ENCODE measurements at places on chromosomes 2 and 18.
A peak's percentile ranks its signal among the peaks of the same experiment; 100 is the strongest.

DNA sequence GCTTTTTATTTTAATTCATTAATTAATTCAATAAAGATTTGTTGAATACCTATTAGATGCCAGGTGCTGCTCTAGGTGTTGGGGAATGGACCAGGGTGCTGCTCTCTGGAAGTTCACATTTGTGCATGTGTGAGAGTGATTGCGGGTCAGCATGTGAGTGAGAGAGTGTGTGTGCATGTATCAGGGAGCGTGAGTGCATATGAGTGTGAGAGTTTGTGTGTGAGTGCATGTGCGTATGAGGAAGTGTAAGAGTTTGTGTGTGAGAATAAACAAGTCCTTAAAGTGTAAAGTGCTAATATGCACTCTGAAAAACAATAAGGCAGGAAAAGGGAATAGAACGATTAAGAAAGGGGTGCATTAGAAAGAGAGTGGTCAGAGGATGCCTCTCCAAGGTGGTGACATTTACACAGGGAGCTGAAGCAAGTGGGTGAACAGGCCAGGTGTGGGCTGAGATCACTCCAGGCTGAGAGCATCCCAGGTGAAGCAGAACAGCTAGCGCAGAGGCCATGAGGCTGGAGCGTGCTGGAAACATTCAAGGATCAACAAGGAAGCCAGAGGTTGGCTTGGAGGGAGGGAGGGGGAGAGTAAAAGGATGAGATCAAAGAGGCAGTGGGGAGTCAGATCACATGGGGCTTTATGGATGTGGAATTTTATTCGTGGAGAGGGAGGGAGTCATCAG lies 50.5 kb upstream of the SLC1A4 start:
- DNase-seq: no peak

DNA sequence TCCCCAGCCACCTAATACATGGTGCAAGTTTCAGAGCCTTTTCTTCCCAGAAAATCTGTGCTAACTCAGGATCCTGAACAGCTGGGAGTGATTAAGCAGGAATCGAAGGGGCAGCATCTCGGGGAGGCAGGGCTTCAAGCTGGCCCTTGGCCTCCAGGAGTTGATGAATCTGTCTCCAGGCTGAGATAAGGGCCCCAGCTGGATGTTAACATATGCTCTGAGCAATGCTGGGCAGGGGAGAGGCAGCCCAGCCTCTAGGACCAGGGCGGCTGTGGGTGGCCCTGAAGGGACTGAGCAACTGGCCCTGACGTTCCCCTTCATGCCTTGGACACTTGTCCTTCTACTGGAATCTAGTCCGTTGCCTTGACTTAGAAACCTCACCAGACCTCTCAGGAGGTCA lies 84.1 kb upstream of the EPC2 start:
- no peak for DNase-seq

- no peak for DNase-seq
These were observed 89.6 kb downstream of the ACTR3 start for GRCh38 chr2:113979191-113980128.

DNA sequence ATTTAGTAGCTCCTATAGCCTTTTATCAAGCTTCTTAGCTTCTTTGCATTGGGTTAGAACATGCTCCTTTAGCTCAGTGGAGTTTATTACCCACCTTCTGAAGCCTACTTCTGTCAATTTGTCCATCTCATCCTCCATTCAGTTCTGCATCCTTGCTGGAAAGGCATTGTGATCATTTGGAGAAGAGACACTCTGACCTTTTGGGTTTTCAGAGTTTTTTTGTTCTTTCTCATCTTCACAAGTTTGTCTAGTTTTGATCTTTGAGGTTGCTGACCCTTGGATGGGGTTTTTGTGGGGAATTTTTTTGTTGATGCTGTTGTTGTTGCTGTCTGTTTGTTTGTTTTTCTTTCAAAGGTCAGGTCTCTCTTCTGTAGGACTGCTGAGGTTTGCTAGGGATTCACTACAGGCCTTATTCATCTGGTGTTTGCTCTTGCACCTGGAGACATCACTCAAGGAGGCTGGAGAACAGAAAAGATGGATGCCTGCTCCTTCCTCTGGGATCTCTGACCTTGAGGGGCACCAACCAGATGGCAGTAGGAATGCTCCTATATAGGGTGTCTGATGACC lies 13.9 kb upstream of the TANK start:
- no peak for DNase-seq

DNA sequence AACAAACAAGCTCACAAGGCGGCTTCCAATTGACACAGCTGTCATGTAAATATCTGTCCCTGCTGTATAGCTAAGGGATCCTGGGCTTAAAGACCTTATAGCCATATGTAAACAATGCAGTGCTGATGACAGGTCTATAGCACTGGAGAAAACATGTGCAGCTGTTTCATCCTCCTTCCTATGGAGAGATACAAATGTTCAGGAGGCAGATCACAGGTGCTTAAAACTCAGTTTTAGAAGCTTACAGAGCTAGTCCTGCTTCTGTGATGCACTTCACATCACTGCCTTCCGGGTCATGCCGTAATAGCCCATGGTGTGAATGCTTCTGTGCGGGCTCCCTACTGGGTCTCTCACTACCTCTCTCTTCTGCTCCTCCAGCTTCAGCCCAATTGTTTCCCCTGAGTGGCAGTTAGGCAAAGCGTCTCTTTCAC lies 262.4 kb upstream of the CHST9 start:
- DNase-seq: peak; percentile 84

DNA sequence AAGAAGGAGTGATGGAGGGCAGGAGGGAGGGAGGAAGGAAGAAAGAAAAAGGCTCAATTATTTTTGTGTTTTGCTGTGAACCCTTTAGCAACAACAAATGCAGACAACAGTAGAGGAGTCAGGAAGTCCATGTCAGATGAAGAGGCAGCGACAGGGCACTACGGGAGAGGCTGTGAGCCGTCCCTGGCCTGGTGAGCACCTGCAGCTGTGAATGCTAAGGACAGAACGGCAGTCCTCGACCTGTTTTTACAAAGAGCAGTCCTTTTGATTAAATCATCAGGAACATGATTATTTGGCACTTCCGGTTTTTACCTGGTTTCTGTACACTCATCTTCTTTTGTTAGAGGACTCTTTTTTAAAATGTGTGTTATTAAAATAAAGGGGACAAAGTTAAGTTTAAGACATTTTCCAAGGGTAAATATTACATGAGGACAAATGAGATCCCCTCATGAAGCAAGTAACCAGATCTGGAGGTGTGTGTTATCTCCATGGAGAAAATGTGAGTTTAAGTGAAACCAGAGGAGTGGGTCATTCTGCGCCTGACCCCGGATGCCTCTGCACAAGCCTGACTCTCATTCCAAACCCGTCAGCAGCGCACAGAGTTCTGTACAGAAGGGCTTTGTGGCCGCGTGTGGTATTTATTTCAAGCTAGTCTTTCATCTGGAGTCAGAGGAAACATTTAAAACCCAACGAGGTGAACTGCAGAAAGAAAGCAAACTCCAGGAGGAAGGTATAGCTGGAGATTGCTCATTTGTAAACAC lies 492.5 kb downstream of the SOX11 start:
- DNase-seq: no peak

GRCh38 chr18:73352546-73352945 lies 484.8 kb upstream of the NETO1 start:
- no peak for DNase-seq

GRCh38 chr18:26635466-26635865 lies 87.1 kb upstream of the KCTD1 start:
- DNase-seq: no peak
